Germinal center (tissue), 1 donor: ENCODE measurements at places on chromosomes 16 and 17.

DNA sequence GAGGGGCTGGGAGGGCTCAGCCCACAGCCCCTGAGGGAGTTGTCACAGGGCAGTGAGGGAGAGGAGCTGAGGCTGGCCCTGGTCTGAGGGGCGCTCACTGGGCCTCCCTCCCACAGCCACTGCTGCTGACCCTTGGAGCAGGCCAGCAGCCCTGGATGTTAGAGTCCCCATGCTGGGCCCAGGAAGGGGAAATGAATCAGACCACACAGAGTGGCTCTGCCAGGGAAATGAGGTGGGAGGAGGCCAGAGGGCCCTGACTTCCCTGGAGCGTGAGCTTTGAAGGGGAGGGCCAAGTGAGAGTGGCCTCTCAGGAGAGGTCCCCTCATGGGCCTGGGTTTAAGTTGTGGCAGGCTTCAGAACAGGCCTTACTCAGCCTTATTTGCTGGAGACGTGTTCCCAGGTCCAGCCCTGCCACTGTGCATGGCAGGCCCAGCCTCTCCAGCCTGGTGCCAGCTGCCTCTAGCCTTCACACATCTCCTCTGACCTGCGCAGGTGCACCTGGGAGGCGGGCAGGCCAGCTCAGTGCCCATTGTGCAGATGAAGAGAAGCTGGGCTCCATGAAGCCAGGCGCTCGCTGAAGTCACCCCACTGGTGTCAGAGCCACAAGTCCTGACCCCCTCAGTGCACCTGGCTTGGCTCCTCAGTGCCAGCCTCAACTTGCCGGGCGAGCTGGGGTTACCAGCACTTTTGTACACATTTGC, 15.4 kb downstream of the GPT2 start:
- DNase-seq = no peak

DNA sequence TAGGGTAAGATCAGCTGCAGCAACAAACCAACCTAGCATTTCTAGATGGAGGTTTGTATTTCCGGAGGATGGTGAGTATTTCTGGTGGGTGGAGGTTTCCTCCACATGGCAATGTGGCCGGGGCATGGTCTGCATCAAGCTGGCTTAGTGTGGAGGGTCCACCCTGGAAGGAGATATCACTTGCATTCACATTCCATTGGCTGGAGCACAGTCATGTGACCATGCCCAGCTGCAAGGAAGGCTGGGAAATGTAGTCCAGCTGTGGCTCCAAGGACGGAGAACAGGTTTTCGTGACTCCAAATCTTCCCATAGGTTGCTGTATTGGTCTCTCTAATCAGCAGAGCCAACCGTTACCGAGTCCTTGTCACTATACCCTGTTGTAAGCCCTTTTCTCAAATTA, 68.7 kb downstream of the RAI1 start:
- DNase-seq = peak; percentile 78

- DNase-seq = no peak
Observed at GRCh38 chr17:32288615-32289014, 23.0 kb downstream of the RHBDL3 start.

DNA sequence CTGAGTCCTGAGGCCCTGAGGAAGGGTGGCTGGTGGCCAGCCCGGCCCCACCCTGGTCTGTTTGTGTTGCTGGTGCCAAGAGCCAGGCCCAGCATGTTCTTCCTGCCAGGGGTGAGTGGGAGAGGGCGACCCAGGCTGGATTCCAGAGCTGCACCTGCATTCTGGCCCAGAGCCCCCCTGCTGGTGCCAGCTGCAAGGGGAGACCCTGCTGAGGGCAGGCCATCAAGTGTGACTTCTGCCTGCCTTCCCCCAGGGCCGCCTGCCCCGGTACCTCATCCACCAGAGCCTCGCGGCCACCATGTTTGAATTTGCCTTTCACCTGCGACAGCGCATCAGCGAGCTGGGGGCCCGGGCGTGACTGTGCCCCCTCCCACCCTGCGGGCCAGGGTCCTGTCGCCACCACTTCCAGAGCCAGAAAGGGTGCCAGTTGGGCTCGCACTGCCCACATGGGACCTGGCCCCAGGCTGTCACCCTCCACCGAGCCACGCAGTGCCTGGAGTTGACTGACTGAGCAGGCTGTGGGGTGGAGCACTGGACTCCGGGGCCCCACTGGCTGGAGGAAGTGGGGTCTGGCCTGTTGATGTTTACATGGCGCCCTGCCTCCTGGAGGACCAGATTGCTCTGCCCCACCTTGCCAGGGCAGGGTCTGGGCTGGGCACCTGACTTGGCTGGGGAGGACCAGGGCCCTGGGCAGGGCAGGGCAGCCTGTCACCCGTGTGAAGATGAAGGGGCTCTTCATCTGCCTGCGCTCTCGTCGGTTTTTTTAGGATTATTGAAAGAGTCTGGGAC, 2.4 kb upstream of the TCAP start:
- DNase-seq = no peak

- no peak for DNase-seq
Observed at GRCh38 chr17:1796800-1797199, 32.9 kb downstream of the SMYD4 start.

DNA sequence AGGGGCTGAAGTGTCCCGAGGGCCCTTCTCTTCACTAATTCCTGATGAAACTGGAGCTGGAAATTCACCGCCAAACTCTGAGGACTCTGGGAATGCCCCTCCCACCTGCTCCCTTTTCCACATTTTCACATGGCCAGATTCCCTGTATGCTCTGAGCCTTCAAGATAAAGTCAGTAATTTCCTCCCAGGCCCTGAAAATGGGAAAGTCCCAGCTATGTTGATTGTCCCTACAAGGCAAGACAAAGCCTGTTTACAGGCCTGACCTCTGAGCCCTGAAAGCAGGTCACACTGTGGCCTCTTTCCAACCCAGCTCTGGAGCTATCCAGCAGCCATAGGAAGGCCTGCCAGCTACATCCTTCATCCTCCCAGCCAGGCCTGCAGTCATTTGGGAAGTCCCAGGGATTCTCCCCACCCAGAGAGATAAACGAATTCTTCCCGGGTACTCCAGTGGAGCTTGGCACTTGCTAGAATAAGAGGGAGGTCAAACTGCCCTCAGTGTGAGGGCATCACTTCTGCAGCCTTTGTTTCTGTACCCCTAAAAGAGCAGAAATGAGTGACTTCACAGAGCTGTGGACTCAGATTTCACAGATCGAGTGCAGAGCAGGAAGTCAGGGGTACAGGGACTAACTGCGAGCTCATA, 19.6 kb upstream of the CCL2 start:
- DNase-seq = no peak

- no peak for DNase-seq
Observed at GRCh38 chr17:79631640-79632431, 21.0 kb upstream of the RBFOX3 start.

DNA sequence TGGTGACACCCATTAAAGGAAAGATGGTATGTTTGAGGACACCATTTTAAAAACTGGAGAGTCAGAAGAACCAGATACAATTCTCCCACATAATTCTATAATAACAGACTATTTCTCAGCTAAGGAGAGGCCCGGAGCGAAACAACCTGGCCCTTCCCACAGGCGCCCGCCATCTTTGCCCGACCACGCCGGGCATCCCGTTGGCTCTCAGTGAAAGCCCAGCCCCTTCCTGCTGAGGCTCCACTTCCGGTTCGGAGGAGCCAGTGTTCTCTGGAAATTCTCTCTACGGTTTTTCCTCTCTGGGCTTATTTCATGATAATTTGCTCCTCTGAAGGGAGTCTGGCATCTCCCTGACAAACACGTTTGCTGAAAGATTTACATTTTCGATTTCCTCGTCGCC, 175.7 kb downstream of the AXIN2 start:
- no peak for DNase-seq

GRCh38 chr16:14486520-14487303, 143.3 kb downstream of the PARN start:
- no peak for DNase-seq

- no peak for DNase-seq
Observed at GRCh38 chr17:61251939-61252865, 147.4 kb upstream of the TBX2 start.

GRCh38 chr17:73045724-73046123, 46.8 kb downstream of the SLC39A11 start:
- no peak for DNase-seq

GRCh38 chr16:53142823-53143568, 88.2 kb downstream of the CHD9 start:
- no peak for DNase-seq

DNA sequence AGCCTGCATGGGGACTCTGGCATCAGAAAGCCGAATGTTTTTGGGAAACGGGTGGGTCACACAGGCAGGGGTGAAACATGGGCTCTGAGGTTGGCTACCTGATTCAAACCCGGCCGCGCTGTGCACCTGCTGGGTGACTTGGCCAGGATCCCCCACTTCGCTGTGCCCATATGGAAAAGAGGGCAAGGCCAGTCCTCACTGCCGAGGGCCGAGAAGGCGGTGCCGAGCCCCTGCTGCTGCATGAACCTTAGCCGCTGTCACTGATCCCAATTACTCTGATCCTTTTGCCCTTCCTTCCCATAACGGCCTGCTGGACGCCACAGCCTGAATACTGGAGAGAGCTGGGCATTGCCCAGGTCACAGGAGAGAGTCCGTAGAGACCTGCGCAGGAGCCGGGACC, 17.7 kb downstream of the KDM8 start:
- no peak for DNase-seq

DNA sequence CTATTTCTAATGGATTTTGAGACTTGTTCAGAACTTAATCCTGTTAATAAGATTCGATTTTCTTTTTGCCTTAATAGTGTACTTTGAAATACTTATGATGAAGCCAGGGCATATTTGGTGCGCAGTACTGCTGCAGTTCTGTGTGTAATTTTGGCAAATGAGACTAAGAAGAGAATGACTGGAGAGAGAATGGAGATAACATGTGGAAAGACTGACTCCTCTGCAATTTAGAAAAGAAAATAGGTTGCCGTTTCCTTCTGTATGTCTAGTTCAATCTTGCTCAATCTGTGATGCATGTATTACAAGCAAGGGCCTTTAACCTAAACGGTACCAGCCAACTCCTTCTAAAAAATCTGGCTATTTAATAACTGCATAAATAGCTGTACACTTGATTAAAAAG, 285.1 kb upstream of the CDH11 start:
- DNase-seq = no peak

DNA sequence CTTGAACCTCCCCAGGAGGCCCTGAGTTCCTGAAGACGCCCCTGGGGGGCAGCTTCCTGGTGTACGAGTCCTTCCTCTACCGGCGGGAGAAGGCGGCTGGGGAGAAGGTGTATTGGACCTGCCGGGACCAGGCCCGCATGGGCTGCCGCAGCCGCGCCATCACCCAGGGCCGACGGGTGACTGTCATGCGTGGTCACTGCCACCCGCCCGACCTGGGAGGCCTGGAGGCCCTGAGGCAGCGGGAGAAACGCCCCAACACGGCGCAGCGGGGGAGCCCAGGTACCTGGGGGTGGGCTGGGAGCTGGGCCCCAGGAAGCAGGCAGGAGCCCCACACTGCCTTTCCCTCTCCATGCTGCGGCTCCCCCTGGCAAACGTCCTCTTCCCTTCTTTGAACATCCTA, 22.0 kb downstream of the FLYWCH1 start:
- no peak for DNase-seq

GRCh38 chr17:43615330-43616028, 46.2 kb downstream of the MEOX1 start:
- no peak for DNase-seq

DNA sequence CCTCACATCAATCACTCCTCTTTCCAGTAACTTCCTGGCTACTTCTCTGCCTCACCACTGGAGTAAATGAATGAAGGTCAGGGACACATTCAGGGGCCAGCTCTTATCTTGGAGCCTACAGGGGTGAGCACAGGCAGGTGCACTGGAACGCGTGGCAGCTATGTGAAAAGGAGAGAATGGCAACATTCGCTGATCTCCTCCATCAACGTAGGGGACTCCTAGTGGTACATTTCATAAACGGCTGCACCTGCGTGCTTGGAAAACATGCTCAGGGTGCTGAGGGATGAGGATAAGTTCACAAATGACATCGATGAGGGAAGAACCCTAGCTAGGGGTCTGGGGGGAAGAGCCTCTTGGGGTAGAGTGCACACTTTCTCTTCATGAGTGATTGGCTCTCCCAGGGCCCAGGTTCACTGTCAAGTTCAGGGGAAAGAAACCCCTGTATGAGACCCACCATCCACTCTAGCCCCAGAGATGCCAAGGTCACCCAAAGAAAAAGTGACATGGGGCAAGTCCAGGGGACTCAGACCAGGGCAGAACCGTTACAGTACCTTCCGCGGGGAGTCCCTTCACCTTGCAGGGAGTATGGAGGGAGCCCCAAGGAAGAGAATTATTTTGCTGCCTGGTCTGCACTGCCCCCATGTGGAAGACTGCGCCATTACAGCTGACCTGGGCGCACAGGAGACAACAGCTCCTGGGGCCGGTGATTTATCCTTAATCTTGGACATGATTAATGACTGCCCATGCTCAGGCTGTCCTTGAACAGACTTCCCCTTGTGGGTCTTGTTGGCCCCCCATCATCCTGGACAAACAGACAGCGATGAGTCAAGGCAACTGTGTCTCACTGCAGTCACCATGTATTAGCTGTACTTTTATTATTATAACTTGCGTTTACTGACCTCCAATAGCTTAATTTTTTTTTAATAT, 30.1 kb downstream of the VAC14 start:
- DNase-seq = peak; percentile 60

- DNase-seq = no peak
Observed at GRCh38 chr16:16938009-16938408, 532.8 kb downstream of the XYLT1 start.

DNA sequence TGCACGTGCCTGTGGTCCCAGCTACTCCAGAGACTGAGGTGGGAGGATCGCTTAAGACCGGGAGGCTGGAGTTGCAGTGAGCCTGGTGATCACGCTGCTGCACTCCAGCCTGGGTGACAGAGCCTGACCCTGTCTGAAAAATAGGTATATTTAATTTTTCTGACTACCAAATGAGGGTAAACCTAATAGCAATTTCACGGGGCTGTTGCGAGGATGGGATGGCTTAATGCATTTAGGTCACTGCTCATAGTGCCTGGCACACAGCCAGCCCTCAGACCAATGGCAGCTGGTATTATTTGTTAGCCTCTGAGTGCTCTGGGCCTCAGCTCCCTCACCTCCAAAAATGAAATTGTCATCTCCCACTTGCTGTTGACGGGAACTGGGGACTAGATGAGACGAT, 5.9 kb upstream of the CDIP1 start:
- DNase-seq = no peak

- DNase-seq = no peak
Observed at GRCh38 chr17:67276075-67276474, 31.1 kb upstream of the HELZ start.

- DNase-seq = no peak
Observed at GRCh38 chr16:24789881-24790280, 55.9 kb upstream of the SLC5A11 start.

GRCh38 chr17:28505986-28506665, at the start of gene FOXN1:
Gene FOXN1, plus strand, starts transcription at chr17:28506348. Its CDS starts 17,622 bp downstream, at chr17:28523970.
- DNase-seq = no peak
